Activated naive CD8-positive, alpha-beta T cell treated with anti-CD3 and anti-CD28 coated beads, Interleukin-2, amount 10 ng/mL, durations not matched to agents 7 days and 5 days (primary cell): ENCODE measurements at places on chromosomes 2 and 18. TPM values are rescaled to one million over a fixed set of nuclear protein-coding genes. Genes with fewer than 3 reads are reported as not detected.

DNA sequence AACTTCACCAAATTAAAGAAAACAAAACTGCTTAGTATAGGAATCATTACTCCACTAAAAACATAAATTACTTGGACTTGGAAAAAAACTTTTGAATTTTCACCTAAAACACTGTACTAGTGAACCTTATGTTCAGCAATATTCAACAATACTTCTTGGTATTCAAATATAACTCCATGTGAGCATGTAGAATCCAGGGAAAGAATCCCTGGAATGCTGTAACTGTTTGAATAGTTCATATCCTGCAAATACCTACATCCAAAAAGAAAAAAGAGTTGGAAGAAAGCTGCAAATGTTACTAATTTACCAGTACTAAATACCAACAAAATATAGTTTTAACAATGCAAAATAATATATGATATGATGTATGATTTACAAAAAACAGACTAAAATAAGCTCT is 65.4 kb downstream of the IKZF2 start:
- H3K4me1 ChIP-seq = peaks cover 1% of the 10 kb centered on the region
- no peak overlapping the region for H3K4me3 ChIP-seq
- no peak overlapping the region for H3K27ac ChIP-seq
- peaks cover 6% of the 10 kb centered on the region for H3K27me3 ChIP-seq
- no peak for DNase-seq
- peaks cover 10% of the 10 kb centered on the region for H3K36me3 ChIP-seq

DNA sequence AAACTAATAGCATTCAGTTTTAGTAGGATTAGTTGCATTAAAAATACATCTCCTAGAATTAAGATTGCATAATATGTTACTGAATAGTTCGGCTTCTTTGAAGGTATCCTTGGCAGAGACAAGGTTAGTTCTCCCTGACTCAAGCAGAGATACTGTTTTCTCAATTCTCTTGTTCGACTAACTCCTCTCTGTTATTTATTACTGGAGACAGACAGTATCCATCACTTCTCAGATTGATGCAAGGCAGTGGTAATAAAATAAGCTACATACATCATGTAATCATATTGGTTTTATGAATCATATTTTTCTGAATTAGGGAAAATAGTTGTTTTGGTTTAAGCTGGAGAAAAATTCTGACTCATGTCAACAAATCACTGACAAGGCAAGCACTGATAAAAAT is 134.8 kb downstream of the SLC8A1 start:
- no peak for DNase-seq
- H3K4me1 ChIP-seq = no peaks in the 10 kb centered on the region

DNA sequence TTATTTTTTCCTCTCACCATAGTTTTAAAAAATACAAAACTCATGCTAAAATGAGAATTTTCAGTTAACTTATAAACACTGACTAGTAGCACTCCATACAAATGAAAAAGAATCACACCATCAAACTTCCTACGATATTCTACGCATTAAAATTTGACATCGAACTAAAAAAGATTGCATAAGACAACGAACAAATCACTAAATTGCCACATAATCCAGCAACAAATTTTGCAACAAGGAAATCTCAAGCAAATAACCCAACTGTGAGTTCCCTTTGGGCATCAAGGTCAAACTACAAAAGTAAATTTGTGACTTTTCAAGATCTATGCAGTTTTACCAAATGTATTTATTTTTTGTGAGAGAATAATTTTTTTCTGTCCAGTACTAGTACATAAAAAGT is 1.5 kb downstream of the MAP3K2 start:
- DNase-seq = no peak
- H3K4me1 ChIP-seq = peaks cover 56% of the 10 kb centered on the region
- H3K27me3 ChIP-seq = no peaks in the 10 kb centered on the region
- H3K36me3 ChIP-seq = peaks cover 18% of the 10 kb centered on the region
- H3K4me3 ChIP-seq = peak overlapping the region; percentile 92
- H3K27ac ChIP-seq = peak overlapping the region; percentile 77

GRCh38 chr18:10226971-10227370 is 227.5 kb upstream of the APCDD1 start:
- H3K4me3 ChIP-seq = no peak overlapping the region
- DNase-seq = no peak
- no peaks in the 10 kb centered on the region for H3K36me3 ChIP-seq
- H3K4me1 ChIP-seq = no peaks in the 10 kb centered on the region

DNA sequence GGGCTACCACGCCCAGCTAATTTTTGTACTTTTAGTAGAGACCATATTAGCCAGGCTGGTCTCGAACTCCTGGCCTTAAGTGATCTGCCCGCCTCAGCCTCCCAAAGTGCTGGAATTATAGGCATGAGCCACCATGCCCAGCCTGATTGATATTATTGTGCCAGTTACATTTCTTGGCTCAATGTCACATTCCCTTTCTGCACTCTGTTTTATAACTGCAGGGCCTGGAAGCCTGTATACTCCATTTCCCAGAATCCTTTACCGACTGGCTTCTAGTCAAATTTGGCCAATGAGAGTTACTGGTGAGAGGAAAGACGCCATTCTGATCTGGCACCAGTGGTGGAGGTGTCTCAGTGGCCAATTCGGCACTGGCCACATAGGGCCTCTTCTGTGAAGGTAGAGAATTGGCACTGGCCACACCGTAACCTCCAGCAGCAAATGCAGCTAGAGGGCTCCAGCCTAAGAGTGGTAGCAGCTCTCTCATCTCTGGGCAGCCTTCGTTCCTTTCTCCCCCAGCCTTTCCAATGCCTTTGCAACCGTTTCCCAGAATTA is 16.9 kb upstream of the CFAP36 start:
- H3K36me3 ChIP-seq = no peaks in the 10 kb centered on the region
- H3K27me3 ChIP-seq = peaks cover 6% of the 10 kb centered on the region
- no peak overlapping the region for H3K4me3 ChIP-seq
- H3K27ac ChIP-seq = no peak overlapping the region
- no peak for DNase-seq

MC2R gene
- not detected for total RNA-seq

ITPRIPL1 gene
- 32.8 TPM for total RNA-seq
